ENCODE measurements at places on chromosomes 4 and X.

DNA sequence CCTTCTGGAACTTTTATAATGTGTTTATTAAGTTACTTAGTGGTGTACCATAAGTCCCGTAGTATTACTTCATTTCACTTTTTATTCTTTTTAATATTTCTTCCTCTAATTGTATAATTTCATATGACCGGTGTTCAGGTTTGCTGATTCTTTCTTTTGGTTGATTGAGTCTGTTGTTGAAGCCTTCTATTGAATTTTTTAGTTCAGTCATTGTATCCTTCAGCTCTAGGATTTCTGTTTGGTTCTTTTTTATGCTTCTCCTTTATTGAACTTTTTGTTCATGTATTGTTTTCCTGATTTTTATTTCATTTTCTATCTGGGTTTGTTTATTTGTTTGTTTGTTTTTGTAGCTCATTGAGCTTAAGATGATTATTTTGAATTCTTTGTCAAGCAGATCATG is 8.8 kb downstream of the CEP44 start:
- DNase-seq: no peak

DNA sequence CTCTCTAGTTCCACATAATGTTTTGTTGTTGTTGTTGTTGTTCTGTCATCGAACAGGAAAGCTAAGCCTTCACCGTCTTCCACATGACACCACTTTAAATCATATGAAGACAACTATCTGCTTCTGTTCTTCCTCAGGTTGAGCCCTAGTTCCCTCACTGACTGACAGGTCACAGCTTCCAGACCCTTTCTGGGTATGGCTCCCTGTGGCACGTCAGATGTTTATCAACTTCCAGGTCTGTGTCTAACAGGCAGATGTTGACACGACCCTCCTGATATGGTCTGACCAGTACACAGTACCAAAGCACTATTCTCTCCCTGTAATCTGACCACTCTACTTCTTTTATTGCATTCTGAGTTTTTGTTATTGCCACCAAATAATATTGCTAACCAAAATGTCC is 51.4 kb downstream of the PRDM5 start:
- DNase-seq: no peak

- DNase-seq: no peak
These were observed 41.7 kb upstream of the MTM1 start for GRCh38 chrX:150526692-150527091.

DNA sequence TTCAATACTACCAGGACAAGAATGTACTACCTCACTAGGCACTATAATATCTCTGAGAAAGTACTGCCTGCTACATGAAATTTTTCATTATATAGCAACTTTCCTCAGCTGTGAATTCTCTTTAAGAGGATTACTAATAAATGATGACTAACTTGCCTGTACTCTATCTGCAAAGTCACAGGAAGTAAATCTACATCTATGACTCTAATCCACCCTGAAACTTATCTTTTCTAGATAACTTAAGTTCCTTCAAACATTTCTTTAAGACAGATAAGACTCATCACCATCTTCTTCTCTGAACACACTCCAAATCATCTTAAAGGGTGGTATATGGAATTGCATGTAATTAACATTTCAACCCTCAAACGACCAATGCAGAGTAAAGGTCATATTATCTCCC is 28.8 kb downstream of the RPS6KA3 start:
- DNase-seq: no peak

GRCh38 chrX:112513154-112513553 is 166.6 kb downstream of the LHFPL1 start:
- no peak for DNase-seq

- no peak for DNase-seq
These were observed 20.5 kb upstream of the SUPT20HL1 start for GRCh38 chrX:24339911-24340310.

- no peak for DNase-seq
These were observed 44.2 kb downstream of the MID1 start for GRCh38 chrX:10576186-10576585.

- no peak for DNase-seq
These were observed 5.1 kb upstream of the ING2 start for GRCh38 chr4:183499801-183500200.
